ENCODE measurements at places on chromosomes 2 and 18.

DNA sequence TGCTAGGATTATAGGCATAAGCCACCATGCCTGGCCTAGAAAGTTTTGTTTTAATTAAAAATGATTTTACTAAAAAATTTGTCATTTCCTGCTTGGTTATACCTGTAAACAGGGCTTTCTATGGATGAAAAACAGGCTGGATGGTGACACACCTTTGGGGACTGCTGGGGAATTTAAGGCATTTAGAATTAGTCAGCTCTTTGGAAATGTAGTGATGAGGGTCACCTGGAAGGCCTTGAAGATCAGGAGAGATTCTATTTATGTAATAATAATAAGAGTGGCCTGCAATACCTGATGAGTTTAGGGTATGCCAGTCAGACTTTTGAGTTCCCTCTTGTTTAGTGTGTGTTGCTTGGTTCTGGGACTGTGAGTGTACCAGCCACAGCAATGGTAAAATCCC, 51.1 kb downstream of the RALBP1 start:
- DNase-seq, result no peak

DNA sequence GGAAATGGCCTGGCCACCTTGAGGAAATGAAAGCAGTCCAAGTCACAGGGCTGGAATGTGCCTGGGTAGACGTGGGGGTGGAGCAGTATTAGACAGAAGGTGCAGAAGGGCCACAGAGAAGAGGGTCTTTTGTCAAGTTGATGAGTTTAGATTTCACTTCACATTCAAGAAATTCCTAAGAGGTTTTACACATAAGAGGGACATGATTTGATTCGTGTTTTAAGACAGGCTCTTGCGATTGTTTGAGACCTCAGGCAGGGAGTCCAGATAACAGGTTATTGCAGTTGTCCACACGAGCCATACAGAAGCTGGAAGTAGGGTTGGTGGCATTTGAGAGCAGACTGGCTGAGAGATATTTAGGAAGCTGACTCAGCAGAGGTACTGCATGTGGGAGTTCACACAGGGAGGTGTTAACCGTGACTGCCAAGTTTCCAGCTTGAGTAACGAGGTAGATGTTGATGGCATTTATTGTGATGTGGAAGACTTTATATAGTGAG, 64.6 kb downstream of the NEB start:
- no peak for DNase-seq

- DNase-seq, result no peak
These were observed 83.3 kb upstream of the PNPT1 start for GRCh38 chr2:55776966-55777365.

- peak; percentile 30 for DNase-seq
These were observed 158.5 kb downstream of the FTCDNL1 start for GRCh38 chr2:199692489-199692888.

GRCh38 chr2:126822115-126822514, 76.6 kb upstream of the TEX51 start:
- DNase-seq, result no peak

- no peak for DNase-seq
These were observed 413.3 kb downstream of the TSN start for GRCh38 chr2:122168799-122169198.

GRCh38 chr18:72742002-72742401, 125.8 kb downstream of the NETO1 start:
- DNase-seq, result no peak

DNA sequence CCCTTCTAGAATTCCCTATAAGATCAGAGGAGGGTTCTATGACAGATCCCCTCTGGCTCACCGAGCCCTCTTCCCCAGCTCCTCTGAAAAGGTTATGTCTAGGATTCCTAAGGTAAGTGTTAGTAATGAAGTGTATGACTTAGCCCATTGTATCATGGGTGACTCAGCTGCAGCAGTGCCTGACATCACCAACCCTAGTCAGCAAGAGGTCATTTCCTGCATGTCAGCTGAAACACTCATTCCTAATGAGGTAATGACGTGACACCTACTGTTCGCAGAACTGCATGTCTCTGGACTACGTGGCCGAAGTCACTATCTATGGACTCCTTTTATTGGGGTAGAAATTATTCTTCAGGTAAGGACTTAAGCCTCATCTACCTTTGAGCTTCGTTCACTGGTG, 196.1 kb upstream of the MYT1L start:
- no peak for DNase-seq

GRCh38 chr2:180322781-180323180, 315.7 kb upstream of the CWC22 start:
- no peak for DNase-seq

DNA sequence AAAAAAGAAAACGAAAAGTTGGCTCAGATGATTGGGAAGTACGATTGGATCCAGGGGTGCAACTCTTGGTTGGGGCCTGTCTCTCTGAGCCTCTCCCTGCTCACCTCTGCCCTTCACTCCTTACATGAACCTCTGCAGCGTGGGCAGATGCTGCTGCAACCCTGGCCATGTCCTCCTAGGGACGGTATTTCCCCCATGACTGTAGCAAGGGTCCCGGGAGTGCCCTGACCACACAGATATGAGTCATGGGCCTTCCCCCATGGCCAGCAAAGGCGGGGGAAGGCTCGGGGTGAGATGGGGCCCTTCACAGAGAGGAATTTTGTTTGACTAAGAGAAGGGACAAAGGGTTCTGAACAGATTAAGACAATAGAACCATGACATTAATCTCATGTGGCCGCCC, 129.0 kb downstream of the NCK2 start:
- DNase-seq, result peak; percentile 42

DNA sequence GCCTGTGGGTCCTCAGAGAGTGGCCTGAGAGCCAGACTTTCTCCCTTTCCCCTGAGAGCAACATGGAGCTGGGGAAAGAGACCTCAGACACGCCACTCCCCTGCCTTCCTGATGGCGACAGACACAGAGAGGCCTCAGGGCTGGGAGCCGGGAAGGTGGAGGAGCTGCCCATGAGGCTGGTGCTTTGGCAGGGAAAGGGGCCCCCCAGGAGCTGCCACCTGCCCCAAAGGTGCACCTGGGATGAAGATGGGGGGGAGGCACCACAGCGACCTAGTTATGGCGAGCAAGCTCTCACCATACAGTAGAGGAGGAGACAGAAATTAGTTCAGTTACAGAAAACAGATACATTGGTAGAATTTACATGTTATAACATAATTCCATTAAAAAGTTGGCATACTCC, 80.7 kb upstream of the PXDN start:
- DNase-seq, result no peak

- no peak for DNase-seq
These were observed 438.2 kb downstream of the NBAS start for GRCh38 chr2:15122915-15123314.

GRCh38 chr2:66269166-66269565, 165.8 kb upstream of the MEIS1 start:
- DNase-seq, result peak; percentile 54

GRCh38 chr18:50356036-50356945, 18.6 kb upstream of the SKA1 start:
- peak; percentile 11 for DNase-seq

GRCh38 chr2:10192392-10193015, 70.0 kb downstream of the RRM2 start:
- no peak for DNase-seq

DNA sequence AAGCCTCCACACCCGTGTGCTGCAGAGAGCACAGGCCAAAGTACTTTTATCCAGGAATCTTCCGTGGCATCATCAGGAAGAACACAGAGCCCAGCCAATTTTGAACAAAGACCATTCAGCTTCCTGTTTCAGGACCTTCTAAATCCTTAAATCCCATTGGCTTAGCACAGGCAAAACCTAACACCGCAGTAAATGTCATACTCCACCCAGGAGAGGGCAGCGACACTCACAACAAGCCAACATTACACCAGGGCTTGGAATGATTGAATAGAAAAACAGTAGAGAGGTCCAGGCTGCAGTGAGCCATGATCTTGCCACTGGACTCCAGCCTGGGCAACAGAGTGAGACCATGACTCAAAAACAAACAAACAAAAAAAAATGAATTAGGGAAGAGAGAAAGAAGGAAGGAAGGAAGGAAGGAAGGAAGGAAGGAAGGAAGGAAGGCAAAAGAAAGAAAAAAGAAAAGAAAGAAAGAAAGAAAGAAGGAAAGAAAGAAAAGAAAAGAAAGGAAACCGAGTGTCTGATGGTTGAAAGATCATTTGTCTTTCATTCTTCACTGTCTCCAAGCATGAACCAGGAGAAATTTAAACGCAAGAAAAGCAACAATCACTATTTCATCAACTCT, 144.6 kb upstream of the SATB2 start:
- peak; percentile 19 for DNase-seq

DNA sequence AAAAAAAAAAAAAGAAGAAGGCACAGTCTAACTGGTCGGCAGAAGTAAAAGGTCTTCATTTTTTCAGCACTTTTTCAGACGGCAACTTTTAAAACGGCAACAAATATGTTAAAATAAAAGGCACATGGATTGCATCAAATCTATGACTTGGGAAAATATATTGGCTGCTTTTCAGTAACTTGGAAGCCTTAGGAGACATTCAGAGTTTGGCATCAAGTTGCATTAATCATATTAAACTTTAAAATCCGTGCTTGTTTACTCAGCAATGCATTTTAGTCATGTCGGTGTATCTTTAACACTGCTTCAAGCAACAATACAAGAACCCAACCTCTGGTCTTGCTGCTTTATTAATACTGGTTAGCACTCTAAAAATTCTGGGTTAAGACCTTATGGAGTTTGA, 111.1 kb downstream of the MEP1B start:
- DNase-seq, result no peak

- no peak for DNase-seq
These were observed 185.8 kb upstream of the GLI2 start for GRCh38 chr2:120549841-120550240.

GRCh38 chr2:216394881-216395280, 17.4 kb upstream of the SMARCAL1 start:
- DNase-seq, result no peak

- DNase-seq, result no peak
These were observed 166.9 kb downstream of the RND3 start for GRCh38 chr2:150320608-150321007.

- DNase-seq, result no peak
These were observed 834 bp upstream of the ARL4C start for GRCh38 chr2:234497594-234498235.

GRCh38 chr2:85887566-85888019, 1.2 kb downstream of the ST3GAL5 start:
- no peak for DNase-seq

- DNase-seq, result no peak
These were observed 311.6 kb downstream of the DSC3 start for GRCh38 chr18:30730915-30731314.

DNA sequence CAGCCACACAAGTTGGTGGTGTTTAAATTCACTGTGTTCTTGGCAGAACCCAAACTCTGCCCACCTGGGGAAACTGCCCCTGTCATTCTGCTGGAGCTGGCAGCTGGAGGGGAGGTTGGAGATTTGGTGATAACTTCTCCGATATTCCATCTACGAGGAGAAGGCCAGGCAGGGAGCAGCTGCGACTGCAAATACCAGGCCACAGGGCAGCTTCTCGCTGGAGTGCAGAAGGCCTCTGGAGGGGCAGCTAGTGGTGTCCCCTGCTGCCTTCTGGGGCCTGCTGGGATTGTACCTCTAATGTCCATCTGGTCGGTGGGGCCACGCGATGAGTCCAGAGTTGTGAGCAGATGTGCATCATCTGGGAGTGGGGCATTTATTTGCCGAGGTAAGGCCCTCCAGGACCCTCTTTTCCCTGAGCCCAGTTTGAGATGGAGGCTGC, 98.9 kb downstream of the ACKR3 start:
- no peak for DNase-seq

GRCh38 chr2:208013285-208014178, 11.8 kb downstream of the PLEKHM3 start:
- peak; percentile 92 for DNase-seq

DNA sequence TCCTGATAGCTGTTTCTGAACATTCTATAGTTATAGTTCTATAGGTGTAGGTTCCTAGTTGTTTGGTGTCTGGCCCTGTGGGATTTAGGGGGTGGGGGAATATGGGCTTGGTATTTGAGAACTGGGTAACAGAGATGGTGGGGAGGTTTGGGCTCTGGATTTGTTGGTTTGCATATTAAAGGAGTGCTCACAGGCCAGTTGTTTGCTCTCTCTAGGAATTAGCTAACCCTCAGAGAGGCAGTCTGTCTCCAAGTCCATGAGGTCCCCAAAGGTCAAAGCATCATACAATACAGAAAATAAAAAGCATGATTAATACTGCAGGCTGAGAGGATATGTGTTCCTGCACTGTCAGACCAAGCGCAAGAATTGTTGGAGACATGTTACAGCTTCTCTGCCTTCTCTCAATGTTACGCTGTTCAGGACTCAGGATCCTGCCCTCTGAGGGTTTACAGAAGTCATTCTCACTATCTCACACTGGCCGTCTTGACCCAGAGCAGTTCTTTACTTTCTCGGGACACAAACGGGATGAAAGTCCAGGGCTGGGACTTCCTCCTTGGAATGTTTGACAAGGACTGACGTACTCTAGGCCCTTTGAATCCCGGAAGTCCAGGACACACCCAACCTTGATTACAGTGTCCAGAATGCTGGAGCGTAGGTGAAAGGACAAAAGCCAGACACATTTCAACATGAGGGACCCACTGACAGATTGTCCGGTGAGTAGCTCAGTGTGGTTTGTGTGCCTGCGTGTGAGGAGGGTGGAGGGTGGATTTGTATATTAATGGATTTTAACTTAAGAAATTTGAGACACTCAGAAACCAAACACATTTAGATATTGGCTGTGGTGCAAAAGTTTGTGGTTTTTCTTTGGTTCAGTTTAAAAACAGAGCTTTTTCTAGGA, at the start of gene NOSTRIN:
Gene NOSTRIN (plus strand): TSS at position 677 of the 898 bp plus-strand sequence. CDS start 10 bp downstream, at position 687.
- peak; percentile 14 for DNase-seq

DNA sequence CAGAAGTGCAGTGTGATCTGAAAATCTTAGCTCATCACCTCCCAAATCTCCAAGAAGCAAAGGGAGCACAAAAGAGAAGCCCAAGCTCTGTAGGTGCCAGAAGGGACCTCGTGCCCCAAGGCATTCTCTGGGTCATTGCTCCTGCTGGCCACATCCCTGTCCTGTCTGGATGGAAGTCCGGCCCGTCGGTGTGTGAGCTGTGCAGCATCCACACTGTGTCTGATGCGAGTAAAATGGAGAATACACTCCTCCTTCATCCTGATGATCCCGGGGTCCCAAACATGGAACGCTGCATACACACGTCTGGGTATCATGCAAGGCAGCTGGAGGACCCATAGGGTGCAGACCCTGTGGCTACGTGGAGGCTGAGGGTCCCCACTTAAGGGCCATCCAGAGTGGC, 851.4 kb downstream of the GALR1 start:
- DNase-seq, result no peak

GRCh38 chr18:1542230-1542774, 637.6 kb downstream of the ADCYAP1 start:
- DNase-seq, result no peak

GRCh38 chr2:48482313-48482712, 47.6 kb upstream of the STON1 start:
- no peak for DNase-seq

Measured in HepG2 (cell line).